ENCODE measurements at places on chromosomes 3 and 15. TPM values are rescaled to one million over a fixed set of nuclear protein-coding genes. Genes with fewer than 3 reads are reported as not detected.

The CLRN1 gene
- not detected for total RNA-seq

The MME gene
- 2.1 TPM for total RNA-seq

The NEK10 gene
- 4.3 TPM for total RNA-seq

The SIAH2 gene
- total RNA-seq: 20.3 TPM

The STAB1 gene
- total RNA-seq: 0.04 TPM

The TMCO5A gene
- total RNA-seq: 0.35 TPM

The CYP19A1 gene
- total RNA-seq: not detected

The THAP10 gene
- total RNA-seq: 5.5 TPM

The CA12 gene
- total RNA-seq: 3.8 TPM

The LYZL4 gene
- not detected for total RNA-seq
